ENCODE measurements at places on chromosomes 6 and 20.

DNA sequence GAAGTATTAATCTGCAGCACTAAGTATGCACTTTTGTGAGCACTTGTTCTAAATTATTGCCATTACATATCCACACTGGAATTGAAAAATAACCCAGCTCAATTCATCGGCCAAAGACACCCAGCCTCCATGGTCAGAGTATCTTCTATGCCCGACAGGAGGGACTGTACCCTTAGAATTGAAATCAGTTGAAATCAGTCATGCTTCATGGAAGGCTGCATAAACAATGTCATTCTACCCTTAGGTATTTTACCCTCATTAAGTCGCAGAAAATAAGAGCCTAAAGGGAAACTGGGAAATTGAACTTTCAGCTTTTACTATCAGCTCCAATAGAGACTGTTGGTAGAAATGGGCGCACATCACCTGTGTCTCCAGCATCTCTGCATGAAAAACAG is 2.9 kb upstream of the RAMACL start:
- DNase-seq: no peak

GRCh38 chr20:60851826-60852704 is 400.0 kb upstream of the CDH4 start:
- peak; percentile 7 for DNase-seq

DNA sequence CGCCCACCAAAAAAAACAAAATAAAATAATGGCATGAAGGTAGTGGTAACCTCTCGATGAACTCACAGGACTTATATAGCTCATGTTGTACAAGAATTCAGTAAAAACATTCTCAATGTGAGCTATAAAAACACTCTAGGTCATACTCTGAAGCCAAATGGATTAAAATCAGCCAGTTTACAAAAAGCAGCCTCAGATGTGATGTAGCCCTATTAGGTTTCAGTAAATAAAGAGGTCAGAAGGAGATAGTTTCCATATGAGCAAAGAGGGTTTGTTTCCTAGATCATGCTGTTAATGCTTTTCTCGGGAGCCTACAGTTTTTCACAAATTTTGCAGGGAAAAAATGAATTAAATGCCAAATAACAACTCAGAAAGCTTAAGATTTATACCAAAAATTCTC is 319.5 kb upstream of the HSF2 start:
- no peak for DNase-seq

DNA sequence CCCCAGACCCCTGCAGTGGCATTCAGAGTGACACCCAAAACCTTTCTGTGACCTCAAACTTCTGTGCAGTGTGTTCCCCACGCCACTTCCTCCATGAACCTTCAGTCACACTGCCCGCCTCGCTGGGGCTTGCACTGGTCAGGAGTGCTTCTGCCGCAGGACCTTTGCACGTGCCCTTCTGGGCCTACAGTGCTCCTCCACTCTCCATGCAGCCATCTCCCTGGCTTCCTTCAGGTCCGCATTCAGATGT is 27.1 kb downstream of the SYNJ2 start:
- DNase-seq: no peak

DNA sequence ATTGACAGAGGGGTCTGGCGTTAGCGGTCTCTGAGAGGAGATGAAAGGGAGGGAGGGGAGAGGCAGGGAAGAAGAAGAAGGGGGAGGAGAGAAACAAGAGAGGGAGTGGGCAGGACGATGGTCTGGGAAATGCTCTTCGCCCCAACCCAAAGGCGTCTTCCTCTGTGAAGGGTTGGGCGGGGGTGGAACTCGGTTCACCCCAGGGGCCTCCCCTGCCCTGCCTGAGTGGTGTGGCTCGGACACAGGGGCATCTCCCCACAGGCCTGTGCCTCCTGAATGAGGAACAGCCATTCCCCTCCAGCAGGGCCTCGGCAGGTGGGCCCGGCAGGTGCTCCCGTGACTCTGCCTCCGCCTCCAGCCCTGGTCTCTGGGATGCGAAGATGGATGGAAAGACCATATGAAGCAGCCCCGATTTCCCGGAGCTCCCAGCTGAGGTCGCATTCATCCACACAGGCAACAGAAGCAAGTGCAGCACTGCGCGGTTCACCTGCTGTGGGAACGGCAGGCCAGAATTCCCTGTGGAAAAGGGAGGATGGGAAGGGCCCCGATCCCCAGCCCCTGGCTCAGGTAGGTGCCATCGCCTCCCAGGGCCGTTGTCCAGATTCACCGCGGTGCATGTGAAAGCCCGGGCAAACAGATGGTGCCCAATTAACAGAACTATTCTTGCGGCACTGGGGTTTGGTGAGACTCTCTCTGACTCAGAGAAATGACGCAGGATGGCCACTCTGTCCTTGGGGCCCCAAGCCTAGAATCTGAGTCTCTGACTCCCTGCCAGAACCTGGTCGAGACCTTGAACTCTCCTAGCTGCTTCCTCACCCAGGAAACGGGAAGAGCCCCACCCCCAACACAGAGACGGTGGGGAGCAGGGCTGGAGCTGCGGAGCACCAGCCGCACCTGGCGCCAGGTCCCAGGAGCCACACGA is 29.4 kb upstream of the RPS6KA2 start:
- no peak for DNase-seq

DNA sequence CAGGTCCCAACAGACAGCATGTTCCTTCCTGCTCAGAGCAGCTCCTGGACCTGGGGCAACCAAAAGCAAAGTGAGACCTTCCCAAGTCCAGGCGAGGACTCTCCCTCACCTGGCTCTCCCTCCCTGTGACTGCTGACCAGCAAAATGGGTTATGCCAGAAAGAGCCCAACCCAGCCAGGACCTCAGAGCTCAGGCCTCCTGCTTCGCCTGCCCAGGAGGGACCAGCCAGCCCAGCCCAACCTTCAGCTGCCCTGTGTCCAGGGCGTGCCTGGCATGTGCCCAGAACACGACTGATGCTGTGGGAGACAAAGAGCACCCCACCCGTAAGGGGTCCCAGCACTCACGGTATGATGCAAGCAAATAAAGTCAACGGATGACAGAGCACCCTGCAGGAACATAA is 74.0 kb upstream of the CST7 start:
- no peak for DNase-seq

DNA sequence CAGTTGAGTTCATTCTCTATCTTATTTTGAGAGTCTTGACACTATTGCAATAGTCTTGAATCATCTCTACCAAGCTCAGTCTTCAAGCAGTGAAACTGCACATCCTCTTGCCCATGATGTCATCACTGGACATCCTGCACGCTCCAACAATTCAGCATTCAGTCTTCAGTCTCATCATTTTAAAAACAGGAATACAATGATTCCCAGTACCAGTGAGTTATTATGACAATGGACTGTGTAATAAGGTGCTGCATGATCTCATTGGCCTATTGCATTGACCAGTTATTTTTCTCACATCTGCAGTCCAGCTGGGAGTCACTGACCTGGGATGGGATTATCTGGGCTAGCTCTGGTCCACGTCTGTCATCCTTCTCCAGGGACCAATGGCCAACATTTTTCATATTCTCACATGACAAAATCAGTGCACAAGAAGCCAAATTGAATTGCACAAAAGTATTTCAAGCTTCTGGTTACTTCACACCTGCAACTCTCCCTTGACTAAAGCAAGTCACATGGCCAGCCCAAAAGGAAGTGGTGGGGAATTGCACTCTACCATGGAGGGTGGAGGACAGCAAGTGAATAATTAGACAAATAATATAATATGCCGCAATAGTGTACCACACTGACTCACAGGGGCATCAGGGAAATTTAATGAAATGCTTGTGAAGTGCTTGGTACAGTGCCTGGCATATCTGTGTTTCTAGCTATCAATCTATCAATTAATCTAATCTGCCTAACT is 6.4 kb upstream of the CST2 start:
- DNase-seq: no peak

- DNase-seq: no peak
These were observed 20.0 kb downstream of the NOL4L start for GRCh38 chr20:32564921-32565734.

- DNase-seq: no peak
These were observed 43.6 kb downstream of the ZDHHC14 start for GRCh38 chr6:157424491-157425020.

GRCh38 chr6:123811378-123811777 is 7.7 kb downstream of the NKAIN2 start:
- no peak for DNase-seq

- peak; percentile 52 for DNase-seq
These were observed 100.2 kb downstream of the PERP start for GRCh38 chr6:138007014-138007472.

All from stimulated activated naive CD8-positive, alpha-beta T cell treated with anti-CD3 and anti-CD28 coated beads, Interleukin-15, Interleukin-2, amounts not matched to agents 100 U/mL and 50 U/mL, for 24 hours (primary cell).